Urinary bladder (tissue), 4 donors: ENCODE measurements at places on chromosomes 3 and 15. TPM values are rescaled to one million over a fixed set of nuclear protein-coding genes. Genes with fewer than 3 reads are reported as not detected.

Gene LRRIQ4
- not detected for polyA plus RNA-seq

Gene WDR93
- polyA plus RNA-seq = 0.16 TPM

Gene GPR87
- 4.2 TPM for polyA plus RNA-seq

Gene CKMT1A
- 2.4 TPM for polyA plus RNA-seq

Gene B3GALNT1
- 10.7 TPM for polyA plus RNA-seq

Gene GRM7
- polyA plus RNA-seq = 2.3 TPM

Gene ARPP21
- 0.08 TPM for polyA plus RNA-seq

Gene GPR62
- 0.32 TPM for polyA plus RNA-seq

Gene SLC30A4
- polyA plus RNA-seq = 5.4 TPM
